ENCODE measurements at places on chromosomes 2 and 18. TPM values are rescaled to one million over a fixed set of nuclear protein-coding genes. Genes with fewer than 3 reads are reported as not detected.

GRCh38 chr18:56869189-56869777, 218.1 kb downstream of the WDR7 start:
- H3K4me3 ChIP-seq, result no peak overlapping the region
- no peaks in the 10 kb centered on the region for H3K36me3 ChIP-seq
- H3K4me1 ChIP-seq, result no peaks in the 10 kb centered on the region

DNA sequence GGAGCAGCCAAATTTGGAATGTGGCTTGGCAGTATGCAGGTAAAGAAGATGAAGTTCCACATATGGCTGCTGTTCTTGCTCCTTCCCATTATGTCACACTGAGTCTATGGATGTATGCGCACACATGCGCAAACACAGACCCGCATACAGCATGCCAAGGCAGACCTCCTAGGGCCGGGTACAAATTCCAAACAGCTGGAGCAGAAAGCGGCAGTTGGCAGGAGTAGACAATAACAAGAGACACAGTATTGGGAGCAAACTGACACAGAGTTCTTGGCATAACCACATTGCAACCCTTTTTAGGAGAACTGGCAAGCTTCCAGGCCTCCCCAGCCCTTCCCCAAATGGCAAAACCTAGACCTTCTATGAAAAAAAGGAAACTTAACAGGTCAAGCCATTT, 268.9 kb downstream of the SP3 start:
- no peaks in the 10 kb centered on the region for H3K36me3 ChIP-seq
- no peak for DNase-seq
- no peak overlapping the region for H3K4me3 ChIP-seq

GRCh38 chr2:161063946-161064306, 96.3 kb upstream of the TANK start:
- H3K36me3 ChIP-seq, result no peaks in the 10 kb centered on the region
- H3K27ac ChIP-seq, result peak overlapping the region; percentile 40
- H3K27me3 ChIP-seq, result no peaks in the 10 kb centered on the region
- no peak overlapping the region for H3K4me3 ChIP-seq

DNA sequence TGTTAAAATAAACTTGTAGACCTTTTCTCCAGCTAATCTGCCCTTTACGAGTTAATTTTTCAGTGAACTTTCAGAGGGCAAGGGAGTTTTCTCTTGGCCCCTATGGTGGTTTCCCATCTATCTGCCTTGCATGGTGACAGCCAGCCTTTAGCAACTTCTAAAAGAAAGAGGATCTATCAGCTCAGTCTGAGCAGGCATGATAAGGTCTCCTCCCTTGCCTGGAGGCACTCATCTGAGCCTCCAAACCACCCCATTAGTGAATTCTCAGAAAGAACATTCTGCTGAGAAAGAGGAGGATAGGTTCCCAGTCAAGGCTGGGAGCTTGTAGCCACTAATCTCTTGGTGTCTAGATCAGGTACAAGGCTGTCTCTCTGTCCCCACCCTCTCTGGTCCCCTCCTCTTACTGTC, 10.7 kb upstream of the GYPC start:
- peaks cover 7% of the 10 kb centered on the region for H3K4me1 ChIP-seq
- H3K27ac ChIP-seq, result no peak overlapping the region
- H3K4me3 ChIP-seq, result no peak overlapping the region
- DNase-seq, result no peak
- H3K27me3 ChIP-seq, result no peaks in the 10 kb centered on the region
- no peaks in the 10 kb centered on the region for H3K36me3 ChIP-seq

- DNase-seq, result no peak
- no peak overlapping the region for H3K27ac ChIP-seq
These were observed 184.1 kb downstream of the AGAP1 start for GRCh38 chr2:235677937-235678336.

DNA sequence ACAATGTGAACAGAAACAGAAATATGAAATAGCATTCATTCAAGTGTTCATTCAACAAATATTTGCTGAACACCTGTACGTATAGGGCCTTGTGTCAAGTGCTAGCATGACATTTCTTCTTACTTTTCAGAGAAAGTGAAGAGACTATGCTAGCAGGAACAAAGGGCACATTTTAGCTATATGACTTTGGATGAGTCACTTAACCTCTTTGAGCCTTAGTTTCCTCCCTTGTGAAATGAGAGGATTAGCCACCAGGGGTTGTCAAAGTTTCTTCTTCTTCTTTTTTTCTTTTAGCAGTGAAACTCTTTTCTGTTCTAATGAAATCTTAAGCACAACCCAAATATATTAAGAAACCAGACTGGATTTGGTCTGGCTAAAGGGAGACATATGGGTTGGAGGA, 53.1 kb downstream of the FIGN start:
- no peak overlapping the region for H3K27ac ChIP-seq
- H3K36me3 ChIP-seq, result no peaks in the 10 kb centered on the region
- H3K4me3 ChIP-seq, result no peak overlapping the region

GRCh38 chr2:205704127-205704741, 21.9 kb downstream of the NRP2 start:
- no peak overlapping the region for H3K27ac ChIP-seq
- no peaks in the 10 kb centered on the region for H3K36me3 ChIP-seq
- H3K4me3 ChIP-seq, result no peak overlapping the region
- no peaks in the 10 kb centered on the region for H3K27me3 ChIP-seq
- peaks cover 41% of the 10 kb centered on the region for H3K4me1 ChIP-seq

DNA sequence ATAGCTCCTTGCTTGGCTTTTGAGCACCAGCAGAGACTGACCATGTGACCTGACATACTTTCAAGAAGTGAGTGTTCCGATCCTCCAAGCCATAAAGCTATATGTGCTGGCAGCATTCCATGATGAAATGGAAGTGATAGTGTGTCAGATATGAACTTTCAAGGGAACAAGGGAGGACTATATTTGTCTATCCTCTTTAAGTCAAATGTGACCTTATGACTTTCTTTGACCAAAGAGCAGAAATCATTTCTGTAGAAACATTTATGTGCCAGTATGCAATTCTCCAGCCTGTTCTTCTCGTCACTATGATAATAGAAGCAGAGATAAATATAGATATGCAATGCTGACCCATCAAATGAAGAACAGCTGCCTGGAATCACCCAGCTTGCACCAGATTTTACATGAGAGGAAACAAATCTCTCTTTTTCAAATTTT, 14.4 kb downstream of the HYCC2 start:
- H3K4me3 ChIP-seq, result no peak overlapping the region
- H3K36me3 ChIP-seq, result no peaks in the 10 kb centered on the region
- peaks cover 45% of the 10 kb centered on the region for H3K4me1 ChIP-seq
- DNase-seq, result no peak

DNA sequence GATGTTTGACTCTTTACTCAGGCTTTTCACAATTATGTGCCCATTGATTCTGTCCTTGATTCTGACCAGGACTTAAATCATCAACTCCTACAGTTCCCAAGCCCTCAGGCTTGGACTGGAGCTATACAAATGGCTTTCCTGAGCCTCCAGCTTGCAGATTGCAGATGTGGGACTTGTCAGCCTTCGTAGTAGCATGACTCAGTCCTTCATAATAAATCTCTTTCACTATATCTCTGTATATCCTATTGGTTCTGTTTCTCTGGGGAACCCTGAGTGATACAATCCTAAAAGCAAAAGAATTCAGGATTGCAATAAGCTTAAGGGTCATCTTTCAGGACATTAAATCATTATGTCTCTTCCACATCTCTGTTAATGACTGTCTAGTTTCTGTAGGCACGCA, 356.6 kb downstream of the RIT2 start:
- no peak overlapping the region for H3K27ac ChIP-seq
- H3K4me1 ChIP-seq, result no peaks in the 10 kb centered on the region
- H3K4me3 ChIP-seq, result no peak overlapping the region
- no peak for DNase-seq
- H3K27me3 ChIP-seq, result no peaks in the 10 kb centered on the region
- no peaks in the 10 kb centered on the region for H3K36me3 ChIP-seq

DNA sequence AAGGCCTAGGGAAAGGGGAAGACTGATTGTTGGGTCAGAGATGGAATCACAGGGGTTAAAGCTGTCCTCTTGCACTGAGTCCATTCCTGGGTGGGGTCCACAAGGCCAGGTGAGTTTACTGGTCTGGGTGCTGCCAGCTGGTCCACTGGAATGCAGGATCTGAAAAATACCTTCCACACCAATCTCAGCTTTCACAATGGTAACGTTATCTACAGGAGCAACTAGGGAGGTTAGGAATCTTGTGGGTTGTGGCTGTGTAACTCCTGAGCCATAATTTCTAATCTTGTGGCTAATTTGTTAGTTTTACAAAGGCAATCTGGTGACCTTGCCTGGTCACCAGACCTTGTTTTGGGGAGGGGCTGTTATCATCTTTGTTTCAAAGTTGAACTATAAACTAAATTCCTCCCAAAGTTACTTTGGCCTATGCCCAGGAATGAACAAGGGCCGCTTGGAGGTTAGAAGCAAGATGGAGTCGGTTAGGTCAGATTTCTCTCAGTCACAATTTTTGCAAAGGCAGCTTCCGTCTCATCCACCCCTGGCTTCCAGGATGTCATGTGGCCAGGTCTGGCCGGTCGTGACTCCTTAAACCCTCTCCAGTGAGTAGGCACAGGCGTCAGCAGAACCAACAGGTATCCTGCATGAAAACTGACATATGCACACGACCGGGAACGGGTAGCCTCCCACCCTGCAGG, 123.3 kb upstream of the SH3BP4 start:
- no peaks in the 10 kb centered on the region for H3K36me3 ChIP-seq
- H3K4me3 ChIP-seq, result no peak overlapping the region
- H3K27me3 ChIP-seq, result no peaks in the 10 kb centered on the region
- no peak overlapping the region for H3K27ac ChIP-seq
- no peak for DNase-seq

DNA sequence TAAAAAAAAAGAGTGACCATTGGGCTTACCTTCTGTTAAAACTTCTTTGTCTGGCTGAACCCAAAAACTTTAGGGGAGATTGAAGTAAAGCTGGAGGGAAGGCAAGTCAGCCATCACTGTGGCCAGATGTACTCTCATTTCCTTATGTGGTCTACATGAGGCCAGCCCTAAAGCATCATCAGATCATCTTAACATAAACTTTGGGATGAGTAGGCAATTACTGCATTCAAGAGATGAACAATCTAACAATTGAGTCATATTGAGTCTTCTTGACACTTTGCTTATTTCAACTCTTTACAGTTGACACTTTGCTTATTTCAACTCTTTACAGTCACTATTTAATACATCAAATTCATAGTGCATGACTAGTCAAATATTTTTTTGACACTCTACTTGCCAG, 155.6 kb downstream of the QPCT start:
- no peak for DNase-seq
- H3K27me3 ChIP-seq, result no peaks in the 10 kb centered on the region
- H3K36me3 ChIP-seq, result no peaks in the 10 kb centered on the region
- H3K4me1 ChIP-seq, result no peaks in the 10 kb centered on the region
- H3K4me3 ChIP-seq, result no peak overlapping the region

- no peaks in the 10 kb centered on the region for H3K4me1 ChIP-seq
- no peak overlapping the region for H3K4me3 ChIP-seq
- no peaks in the 10 kb centered on the region for H3K27me3 ChIP-seq
- no peak overlapping the region for H3K27ac ChIP-seq
These were observed 7.1 kb upstream of the CERS6 start for GRCh38 chr2:168448980-168449379.

TUBA3E gene
- not detected for total RNA-seq

LIMS3 gene
- 0.26 TPM for total RNA-seq

SOWAHC gene
- total RNA-seq, result not detected

GNAL gene
- total RNA-seq, result not detected

SLC5A6 gene
- total RNA-seq, result 23.7 TPM

KCNJ3 gene
- not detected for total RNA-seq

Measured in Karpas-422 (cell line).